PC-9 (cell line): ENCODE measurements at places on chromosomes 5 and 9. TPM values are rescaled to one million over a fixed set of nuclear protein-coding genes. Genes with fewer than 3 reads are reported as not detected.

DNA sequence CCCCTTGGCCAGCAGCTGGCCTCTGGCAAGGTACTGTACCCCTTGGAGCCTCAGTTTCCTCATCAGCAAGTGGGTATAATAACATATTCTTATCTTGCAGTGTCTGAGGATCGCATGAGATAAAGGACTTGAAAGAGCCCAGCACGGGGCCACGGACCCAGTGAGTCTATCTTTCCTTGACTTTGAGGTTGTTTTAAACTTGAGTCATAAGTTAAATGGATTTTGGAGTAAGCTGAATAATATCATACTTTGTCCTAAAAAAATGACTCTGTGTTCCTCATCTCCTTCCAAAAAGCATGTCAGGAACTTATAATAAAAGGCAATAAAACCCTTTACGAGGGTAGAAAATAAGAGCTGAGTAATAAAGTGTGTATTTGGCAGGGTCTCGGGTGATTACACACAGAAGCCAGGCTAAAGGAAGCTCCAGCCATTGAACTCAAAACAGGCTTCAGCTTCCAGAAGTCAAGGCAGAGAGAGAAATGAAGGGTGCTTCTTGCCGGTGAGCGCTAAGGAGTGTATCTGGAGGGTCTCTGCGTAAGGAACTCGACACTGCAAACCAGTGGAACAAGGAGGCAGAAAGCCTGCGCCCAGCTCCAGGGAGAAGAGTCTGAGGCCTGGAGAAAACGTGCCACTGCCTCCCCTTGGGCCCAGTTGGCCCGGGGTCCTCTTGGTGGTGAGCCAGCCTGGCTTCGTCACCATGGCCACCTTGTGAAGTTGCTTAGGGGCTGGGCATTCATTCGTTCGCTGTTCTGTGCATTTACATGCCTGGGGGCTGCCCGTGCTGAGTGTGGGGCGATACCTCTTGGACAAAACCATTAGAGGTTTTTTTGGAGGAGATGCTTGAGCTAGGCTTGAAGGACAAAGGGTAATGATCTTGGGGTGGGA, 72.4 kb upstream of the PHYKPL start:
- no peak for DNase-seq

GRCh38 chr5:38724301-38725030, 121.3 kb upstream of the OSMR start:
- DNase-seq: no peak

GRCh38 chr9:115374724-115375268, 256.8 kb upstream of the TNC start:
- DNase-seq: no peak

The TRIM41 gene
- 57.6 and 66.0 TPM in 2 replicates for total RNA-seq

The SAXO1 gene
- not detected in 2 replicates for total RNA-seq

GRCh38 chr5:67809589-67809988, 406.0 kb upstream of the PIK3R1 start:
- no peak for DNase-seq

The IRGM gene
- not detected in 2 replicates for total RNA-seq

DNA sequence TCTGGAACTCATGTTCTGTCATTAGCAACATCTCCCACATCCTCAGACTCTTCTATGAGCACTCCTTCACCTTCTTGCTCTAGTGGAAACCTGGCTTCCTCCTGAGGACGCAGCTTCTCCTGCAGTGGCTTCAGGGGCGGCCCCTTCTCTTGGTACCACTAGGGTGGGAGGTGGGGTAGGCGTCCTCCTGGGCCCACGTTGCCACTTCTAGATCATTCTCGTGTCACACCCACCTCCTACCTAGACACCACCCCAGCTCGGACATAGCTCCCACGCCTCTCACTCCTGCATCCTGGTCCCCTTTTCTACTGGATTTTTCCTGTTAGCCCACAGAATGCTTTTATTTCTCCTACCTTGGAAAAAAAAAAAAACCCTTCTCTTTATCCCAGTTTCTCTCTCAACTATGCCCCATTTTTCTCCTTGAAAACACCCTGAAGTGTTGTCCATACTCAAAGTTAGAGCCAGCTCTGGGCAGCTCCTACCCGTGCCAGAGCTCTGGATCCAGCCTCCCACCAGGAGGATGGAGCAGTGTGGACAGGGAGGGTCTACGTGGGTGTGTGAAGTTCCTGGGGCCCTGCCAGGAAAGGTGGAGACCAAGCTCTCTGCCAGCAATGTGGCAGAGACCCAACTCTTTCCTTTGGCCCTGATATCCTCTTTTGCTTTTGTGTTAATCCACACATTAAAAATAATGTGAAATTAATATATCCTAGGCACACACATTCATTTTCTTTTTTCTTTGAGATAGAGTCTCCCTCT, 179.2 kb downstream of the HSPA4 start:
- DNase-seq: no peak

The LSM11 gene
- 1.9 and 2.1 TPM in 2 replicates for total RNA-seq

- no peak for DNase-seq
Observed at GRCh38 chr5:52024359-52024758, 641.1 kb downstream of the ISL1 start.

- DNase-seq: no peak
Observed at GRCh38 chr5:2205185-2205585, 322.5 kb upstream of the IRX4 start.

DNA sequence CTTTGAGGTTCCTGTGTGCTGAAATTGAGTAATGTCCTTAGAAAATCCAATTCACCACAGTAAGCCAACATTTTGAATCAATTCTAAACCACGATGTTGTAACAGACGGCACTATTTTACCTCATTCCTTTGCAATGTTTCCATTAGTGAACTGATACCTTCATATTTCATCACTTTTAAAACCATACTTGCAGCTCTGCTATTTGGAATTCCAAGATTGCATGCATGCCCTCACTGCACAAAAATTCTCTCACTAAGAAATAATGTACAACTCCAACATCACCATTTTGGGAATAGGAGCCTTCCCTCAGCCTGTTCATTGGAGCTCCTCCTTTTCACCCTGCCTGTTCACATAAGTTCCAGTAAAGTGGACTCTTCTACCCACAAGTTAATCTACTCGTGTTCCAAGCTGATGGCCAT, 74.8 kb upstream of the TGFBR1 start:
- no peak for DNase-seq

DNA sequence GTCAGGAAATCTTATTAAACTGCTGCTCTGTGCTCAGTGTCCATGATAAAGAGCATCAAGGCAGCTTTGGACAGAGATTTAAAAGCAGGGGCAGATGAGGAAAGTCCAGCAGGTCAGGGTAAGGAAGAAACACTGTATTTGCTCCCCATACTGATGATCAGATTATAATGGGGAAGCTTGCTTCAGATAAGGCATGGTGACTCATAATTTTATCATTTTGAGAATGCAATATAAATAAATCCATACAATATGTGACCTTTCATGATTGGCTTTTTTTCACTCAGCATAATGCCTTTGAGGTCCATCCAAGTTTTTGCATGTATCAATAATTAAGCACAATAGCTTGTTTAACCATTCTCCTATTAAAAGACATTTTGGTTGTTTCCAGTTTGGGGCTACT, 48.1 kb upstream of the LHFPL2 start:
- peak; percentile 40 for DNase-seq

DNA sequence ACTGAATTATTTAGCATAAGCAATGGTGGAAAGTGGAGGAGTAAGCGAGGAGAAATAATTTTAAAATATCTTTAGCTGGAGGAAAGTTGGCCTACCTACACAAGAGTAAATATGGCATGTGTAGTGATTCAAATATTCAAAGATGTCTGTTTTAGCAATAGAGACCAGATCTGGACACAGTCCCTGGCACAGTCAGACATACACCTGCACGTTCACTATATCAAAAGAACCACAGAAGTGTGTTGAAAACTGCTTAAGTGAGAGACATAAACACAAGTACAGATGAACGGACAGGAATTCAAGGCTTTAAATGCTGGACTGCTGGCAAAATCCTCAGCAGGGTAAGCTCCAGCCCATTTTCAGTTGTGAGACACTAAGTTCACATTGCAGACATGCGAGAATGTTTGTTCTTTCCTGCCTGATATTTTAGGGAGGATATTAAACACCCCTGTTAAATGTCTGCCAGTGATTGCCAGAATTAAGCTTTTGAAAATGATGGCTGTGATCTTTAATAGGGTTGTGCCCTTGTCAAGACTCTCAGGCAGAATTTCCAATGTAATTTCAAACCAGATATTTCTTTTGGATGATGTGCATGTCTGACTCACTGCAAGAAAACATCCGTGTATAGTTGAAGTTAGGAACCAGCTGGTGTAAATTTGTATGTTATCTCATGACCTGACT, 810.6 kb downstream of the TLE4 start:
- DNase-seq: no peak

The CEP72 gene
- 83.3 and 86.8 TPM in 2 replicates for total RNA-seq

GRCh38 chr5:179267671-179268083, 77.6 kb downstream of the ADAMTS2 start:
- DNase-seq: no peak

DNA sequence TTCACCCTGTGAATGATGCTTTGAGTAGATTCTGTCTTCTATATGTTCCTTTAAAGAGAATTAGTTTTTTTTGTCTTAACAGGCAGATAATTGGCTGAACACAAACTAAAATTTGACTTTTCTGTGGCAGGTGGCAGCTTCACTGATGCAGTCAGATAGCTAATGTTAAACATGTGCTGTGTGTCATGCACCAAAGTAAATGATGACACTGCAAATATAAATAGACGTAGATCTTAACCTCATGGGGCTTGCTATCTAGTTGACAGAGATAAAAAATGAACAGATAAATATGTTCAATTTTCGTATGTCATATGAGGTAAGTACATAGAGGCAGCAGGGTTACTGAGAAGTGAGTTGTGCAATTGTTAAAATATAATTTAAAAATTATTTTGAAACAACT, 82.7 kb downstream of the PARP8 start:
- no peak for DNase-seq
